Hippocampal formation (tissue), 2 donors: ENCODE measurements at places on chromosomes 6 and 20.

GRCh38 chr6:34697544-34697836, 923 bp upstream of the ILRUN start:
- DNase-seq: no peak

- peak; percentile 36 for DNase-seq
Observed at GRCh38 chr6:165884813-165885765, 222.0 kb upstream of the PDE10A start.

- peak; percentile 60 for DNase-seq
Observed at GRCh38 chr20:10217721-10218410, 764 bp upstream of the SNAP25 start.

- no peak for DNase-seq
Observed at GRCh38 chr6:35018746-35019145, 122.4 kb downstream of the TCP11 start.

GRCh38 chr6:33191383-33192104, 723 bp downstream of the COL11A2 start:
- DNase-seq: no peak

- peak; percentile 42 for DNase-seq
Observed at GRCh38 chr20:52083627-52084232, 107.8 kb downstream of the ZFP64 start.

- DNase-seq: no peak
Observed at GRCh38 chr6:40328386-40328985, 258.7 kb downstream of the LRFN2 start.

DNA sequence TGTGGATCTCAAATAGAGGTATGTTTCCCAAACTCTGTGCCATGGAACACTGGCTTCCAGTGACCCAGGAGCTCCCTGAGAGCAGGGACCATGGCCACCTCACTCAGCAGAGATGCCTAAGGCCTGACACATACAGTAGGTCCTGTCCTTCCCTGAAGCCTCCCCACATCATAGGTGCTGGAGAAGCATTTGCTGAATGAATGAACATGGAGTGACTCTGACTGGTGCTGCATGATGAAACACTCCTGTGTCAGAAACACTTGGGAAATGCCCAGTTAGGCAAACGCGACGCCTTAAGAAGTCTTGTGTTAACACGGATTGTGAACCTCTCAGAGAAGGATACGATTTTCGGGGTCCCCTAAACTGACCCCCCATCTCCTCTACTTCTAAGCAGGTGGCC, 14.3 kb downstream of the SLA2 start:
- DNase-seq: no peak

- peak; percentile 99 for DNase-seq
Observed at GRCh38 chr20:309841-310644, 12.7 kb downstream of the ZCCHC3 start.

DNA sequence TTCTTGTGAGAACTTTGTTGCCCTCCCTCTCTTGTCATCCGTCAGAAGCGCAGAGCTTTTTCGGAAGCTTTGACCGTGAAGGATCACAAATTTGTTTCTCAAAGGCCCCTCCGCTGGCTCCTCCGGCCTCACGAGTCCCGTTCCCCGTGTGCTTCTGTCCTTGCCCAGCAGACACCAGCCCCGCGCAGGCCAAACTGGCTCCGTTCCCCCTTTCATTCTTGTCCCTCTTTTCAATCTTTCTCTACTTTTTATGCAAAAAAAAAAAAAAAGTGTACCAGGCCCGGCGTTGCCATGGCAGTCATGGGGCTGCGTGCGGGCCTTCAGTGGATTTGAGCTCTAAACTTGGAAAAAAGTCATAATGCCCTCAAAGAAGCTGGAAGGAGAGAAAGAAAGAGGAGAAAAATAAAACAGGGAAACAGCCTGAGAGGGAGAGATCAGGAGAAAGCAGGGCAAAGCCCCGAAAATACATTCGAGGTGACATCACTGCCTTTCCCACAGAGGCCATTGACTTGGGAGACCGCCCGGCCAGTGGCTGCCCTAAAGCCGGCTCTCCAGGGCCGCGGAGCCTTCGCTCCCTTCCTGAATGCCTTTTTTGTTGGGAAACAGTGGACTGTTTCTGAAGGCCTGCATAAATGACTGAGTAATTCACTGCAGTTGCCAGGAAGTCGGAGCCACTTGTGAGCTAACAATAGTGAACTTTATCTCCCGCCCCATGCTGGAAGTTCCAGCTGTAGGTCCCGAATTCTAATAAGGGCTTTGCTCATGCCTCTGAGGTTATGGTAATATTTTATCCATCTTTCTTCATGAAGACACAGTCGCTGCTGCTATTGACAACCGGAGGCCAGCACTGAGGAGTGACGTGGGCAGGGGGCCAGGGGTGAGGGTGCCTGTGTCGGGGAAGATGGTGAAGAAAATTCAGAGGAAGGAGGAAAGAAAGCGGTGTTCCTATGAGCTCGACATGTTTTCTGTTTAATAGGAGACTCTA, 670.9 kb downstream of the QKI start:
- DNase-seq: peak; percentile 98
